ENCODE measurements at places on chromosomes 7 and 10.

DNA sequence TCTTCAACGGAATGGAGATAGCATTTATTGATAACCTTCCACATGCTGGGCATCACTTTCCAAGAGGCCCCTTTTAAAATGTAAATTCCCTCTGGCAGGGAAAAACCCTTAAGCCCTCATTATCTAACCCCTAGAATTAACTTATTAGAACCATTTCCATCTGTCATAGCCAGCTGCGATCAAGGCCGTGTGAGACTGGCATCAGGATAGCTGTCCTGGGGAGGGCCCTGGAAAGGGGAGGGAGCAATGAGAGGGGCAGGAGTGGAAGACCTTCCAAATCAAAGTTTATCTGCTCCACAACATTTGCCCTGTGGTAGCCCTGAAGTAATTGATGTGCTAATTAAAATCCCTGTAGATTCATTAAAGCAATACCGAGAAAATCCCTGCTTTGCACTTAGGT is 45.0 kb upstream of the JAZF1 start:
- DNase-seq: no peak

GRCh38 chr10:51960494-51960895 is 261.1 kb upstream of the CSTF2T start:
- no peak for DNase-seq

DNA sequence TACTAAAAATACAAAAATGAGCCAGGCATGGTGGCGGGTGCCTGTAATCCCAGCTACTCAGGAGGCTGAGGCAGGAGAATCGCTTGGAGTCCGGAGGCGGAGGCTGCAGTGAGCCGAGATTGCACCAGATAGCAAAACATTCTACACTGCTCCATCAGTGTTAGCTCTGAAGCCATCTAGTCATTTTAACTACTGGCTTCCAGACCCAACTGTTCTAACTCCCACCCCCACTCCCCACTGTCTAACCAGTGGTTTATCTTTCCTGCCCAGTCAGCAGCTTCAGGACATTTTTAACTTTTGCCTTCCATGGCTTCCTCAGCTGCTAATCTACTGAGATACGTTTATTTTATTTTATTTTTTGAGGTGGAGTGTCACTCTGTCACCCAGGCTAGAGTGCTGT is 6.2 kb upstream of the FRAT1 start:
- DNase-seq: no peak

DNA sequence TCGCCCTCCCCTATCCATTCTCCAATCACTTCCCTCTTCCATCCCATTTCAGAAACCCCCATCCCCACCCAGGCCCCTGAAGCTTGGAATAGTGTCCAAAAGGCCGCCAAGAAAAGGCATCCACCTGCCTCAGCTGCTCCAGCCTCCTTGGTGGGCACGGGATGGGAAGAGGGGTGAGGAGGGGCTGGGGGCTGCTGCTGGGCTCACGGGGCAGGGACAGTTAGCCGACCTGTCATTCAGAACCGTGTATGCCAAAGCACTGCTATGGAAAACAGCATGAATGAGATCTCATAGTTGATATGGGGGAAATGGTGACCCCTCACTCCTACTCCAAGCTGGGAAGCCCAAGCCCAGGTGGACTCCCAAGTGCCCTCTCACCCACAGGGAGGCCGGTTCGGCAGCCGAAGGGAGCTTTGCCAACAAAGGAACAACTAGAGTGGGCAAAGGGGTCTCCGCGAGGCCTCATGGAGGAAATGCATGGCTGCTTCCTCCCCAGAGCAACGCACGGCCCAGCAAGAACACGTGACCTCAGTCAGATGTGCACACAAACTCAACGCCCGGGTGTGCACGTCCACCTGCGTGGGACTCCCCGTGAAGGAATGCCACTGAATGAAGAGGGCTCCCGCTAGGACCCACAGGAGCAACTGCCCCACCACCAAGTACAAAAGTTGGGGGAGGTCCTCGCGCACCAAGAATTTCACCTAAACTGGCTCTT is 52.5 kb downstream of the EBF3 start:
- DNase-seq: no peak

DNA sequence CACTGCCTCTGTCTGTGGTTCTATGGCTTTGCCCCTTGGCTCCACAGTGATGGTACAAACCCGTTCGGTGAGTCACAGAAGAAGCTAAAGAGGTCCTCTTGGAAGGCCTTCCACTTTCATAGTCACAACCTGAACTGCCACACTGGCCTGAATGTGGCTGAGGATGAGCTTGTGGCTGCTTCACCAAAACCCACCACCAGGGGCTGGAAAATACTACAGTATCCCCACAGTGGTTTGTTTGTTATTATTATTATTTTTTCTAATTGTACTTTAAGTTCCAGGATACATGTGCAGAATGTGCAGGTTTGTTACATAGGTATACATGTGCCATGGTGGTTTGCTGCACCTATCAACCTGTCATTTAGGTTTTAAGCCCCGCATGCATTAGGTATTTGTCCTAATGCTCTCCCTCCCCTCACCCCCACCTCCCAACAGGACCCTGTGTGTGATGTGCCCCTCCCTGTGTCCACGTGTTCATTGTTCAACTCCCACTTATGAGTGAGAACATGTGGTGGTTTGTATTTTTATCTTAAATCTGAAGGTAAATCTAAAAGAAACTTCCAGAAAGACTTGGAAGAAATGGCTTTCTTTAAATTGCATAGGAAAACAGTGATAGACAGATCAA is 160.8 kb upstream of the NPSR1 start:
- DNase-seq: no peak

DNA sequence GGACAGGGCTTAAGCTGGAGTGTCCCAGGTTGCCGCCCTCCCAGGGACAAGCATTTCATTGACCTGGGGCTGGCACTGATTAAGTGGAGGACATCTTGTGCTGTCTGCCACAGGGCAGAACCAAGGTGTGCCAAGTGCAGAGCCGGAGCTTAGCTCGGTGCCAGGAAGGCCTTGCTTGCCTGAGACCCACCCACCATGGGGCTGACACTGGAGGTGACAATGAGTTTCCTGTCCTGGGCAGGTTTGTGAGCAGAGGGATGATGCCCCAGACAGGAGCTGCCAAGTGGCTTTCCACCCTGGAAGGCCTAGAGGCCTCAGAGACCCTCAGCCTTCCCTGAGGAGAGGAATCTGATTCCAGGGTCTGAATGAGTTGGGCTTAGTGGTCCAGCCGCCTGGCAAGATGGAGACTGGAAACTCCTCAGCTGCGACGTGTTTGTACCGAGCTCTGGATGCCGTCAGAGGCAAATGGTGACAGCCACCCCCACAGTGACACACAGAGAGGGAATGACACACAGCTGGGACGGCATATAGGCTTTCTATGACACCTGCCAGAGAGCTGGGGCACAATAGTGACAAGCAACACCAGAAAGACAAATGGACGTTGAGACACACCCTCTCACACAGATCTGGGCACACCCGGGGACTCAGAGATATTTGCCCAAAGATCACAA is 2.6 kb downstream of the ADCYAP1R1 start:
- no peak for DNase-seq

- DNase-seq: peak; percentile 87
Measured at GRCh38 chr7:76393116-76394031, 16.1 kb downstream of the SSC4D start.

DNA sequence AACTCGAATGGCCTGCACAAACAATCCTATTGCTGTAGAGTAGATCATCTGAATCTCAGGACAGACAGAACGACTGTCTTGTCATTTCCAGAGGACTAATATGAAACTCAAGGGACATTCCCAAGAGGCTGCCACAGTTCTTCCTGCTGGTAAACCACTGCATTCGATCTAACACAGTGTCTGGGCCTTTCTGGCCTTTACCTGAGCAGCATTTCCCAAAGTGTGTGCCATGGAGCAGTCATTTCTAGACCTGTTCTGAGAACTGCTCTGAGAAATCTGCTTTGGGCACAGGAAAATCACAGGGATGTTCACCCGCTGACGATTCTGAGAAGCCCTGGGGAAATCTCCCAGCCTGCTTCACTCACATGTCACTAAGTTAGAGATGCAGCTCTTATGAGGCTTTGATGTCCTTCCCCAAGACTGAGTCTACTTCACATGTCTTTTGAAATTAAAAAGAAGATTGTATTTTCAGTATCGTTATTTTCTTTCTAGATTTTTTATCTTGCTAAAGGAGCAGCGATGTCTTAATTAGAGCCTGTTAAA is 18.4 kb downstream of the GPNMB start:
- DNase-seq: no peak

DNA sequence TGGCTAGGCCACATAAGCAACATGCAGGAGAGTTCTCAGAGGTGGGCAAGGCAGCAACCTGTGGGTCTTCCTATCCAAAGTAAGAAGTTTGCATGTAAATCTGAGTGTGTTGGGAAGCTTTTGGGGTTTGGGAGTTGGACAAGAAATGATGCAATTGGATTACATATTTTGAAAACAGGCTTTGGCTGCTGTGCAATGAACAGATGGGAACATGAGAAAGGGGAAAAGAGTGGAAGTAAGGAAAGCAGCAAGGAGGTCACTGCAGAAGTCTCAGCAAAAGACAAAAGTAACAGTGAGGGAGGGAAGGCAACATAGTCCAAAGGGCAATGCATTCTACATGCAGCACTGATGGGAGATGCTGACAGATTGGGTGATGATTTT is 61.1 kb upstream of the C10orf90 start:
- DNase-seq: no peak

DNA sequence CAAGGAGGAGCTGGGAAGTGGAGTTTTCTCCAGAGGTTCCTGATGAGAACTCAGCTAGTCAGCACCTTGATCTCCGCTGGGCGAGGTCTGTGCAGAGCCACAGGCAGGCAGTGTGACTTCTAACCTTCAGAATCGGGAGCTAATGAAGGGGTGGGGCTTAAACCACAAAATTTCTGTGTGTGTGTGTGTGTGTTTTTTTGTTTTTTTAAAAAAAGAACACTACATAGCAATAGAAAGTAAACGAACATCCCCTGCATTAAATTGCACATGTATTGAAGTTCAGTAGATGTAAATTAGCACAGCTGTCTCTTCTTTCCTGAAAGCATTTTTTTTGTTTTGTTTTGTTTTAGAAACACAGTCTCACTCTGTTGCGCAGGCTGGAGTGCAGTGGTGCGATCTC is 46.2 kb downstream of the RBM17 start:
- DNase-seq: no peak

DNA sequence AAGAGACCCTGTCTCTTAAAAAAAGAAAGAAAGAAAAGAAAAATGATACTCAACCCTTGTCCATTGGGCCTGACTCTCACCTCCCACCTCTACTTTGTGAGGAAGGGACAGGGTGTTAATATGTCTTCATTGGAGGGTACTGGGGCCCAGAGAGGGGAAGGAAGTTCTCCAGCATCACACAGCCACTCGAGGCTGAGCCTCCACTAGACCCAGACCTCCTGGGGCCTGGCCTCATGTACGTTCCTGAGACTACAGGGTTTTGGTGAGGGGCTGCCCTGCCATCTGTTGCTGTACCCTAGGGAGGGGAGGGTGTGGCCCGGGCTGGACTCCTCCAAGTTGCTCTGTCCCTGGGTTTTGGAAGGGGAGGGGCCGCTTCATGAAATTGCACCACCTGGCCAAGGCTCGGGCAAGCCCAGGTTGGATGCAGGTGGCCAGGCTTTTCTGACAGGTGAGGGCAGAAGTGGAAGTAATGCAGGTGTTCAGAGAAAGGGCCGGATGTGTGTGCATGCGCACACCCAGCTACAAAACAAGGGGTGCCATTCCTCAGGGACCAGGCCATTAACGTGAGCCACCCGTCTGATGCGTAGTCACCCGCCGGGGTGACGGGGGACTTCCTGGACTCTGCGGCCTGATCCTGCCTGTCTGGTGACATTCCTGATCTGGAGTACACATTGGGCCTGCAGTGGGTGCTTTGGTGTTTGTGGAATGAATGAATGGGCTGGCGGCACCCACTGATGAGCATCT is 21.7 kb downstream of the GTF2IRD1 start:
- peak; percentile 97 for DNase-seq

- DNase-seq: peak; percentile 75
Measured at GRCh38 chr7:3942816-3943745, 642.0 kb downstream of the SDK1 start.

- DNase-seq: no peak
Measured at GRCh38 chr10:115117301-115117700, 24.1 kb downstream of the ATRNL1 start.

GRCh38 chr10:70308121-70309060 is 24.6 kb upstream of the NPFFR1 start:
- no peak for DNase-seq

DNA sequence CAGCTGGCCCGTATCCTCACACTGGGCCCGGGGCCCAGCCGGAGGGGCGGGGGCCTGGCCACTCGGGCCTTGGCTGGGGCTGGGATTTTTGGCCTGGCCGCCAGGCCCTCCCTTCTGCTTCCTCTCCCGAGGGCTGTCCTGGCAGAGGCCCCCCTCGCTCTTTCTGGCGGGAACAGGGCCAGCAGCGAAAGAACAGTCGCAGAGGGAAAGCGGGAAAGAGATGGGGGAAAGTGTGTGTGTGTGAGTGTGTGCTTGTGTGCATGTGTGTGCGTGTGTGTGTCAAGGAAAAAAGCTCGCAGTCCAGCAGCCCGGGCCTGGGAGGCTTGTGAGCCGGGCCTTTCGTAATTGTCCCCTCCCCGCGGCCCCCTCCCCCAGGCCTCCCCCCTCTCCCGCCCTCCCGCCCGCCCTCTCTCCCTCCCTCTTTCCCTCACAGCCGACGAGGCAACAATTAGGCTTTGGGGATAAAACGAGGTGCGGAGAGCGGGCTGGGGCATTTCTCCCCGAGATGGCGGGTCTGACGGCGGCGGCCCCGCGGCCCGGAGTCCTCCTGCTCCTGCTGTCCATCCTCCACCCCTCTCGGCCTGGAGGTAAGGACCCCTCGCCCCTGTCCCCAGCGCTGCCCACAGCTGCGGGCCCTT is at the start of gene ELN:
ELN (plus strand) TSS at position 491 of the 638 bp plus-strand sequence; CDS start at position 506, 15 bp downstream.
- DNase-seq: no peak

- DNase-seq: no peak
Measured at GRCh38 chr10:73456187-73456890, 23.0 kb upstream of the MSS51 start.

GRCh38 chr10:125097409-125098070 is 62.8 kb downstream of the CTBP2 start:
- no peak for DNase-seq

DNA sequence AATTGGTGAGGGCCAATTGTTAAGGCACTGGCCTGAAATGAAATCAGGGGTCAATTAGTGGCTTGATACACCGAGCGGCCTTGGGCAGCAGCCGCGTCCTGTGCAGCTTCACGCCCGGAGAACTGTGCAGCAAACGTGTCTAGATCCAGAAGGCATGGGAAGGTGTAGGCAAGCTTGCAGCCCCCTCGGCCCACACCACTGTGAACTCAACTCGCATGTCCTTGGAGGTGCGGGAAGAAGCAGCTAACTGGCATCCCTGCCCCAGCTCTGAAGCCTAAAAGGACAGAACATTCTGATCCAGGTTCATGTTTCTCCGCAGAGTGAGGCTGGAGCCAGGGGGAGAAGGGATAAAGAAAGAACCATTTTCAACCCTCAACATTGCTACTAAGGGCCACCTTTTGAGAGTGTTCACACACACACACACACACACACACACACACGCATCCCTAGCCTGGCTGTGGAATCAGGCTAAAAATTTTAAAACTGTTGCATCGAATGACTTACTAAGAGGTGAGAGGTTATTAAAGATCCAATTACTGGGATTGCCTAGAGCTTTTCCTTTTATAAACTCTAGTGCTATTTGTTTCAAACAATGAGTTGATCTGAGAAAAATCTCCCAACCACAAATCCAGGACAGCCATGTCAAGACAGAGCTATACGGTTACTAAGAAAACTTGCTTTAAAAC is 104.0 kb downstream of the PARP12 start:
- no peak for DNase-seq

- no peak for DNase-seq
Measured at GRCh38 chr10:22609251-22609650, 105.1 kb downstream of the PIP4K2A start.

GRCh38 chr10:33244354-33244967 is 90.0 kb downstream of the NRP1 start:
- DNase-seq: no peak

Data from DMS153 (cell line).